ENCODE measurements at places on chromosomes 3 and 15. TPM values are rescaled to one million over a fixed set of nuclear protein-coding genes. Genes with fewer than 3 reads are reported as not detected.

GRCh38 chr3:1699361-1699920 is 399.2 kb upstream of the CNTN4 start:
- DNase-seq, result no peak
- H3K4me1 ChIP-seq, result no peaks in the 10 kb centered on the region
- H3K27me3 ChIP-seq, result no peaks in the 10 kb centered on the region
- H3K27ac ChIP-seq, result no peak overlapping the region

DNA sequence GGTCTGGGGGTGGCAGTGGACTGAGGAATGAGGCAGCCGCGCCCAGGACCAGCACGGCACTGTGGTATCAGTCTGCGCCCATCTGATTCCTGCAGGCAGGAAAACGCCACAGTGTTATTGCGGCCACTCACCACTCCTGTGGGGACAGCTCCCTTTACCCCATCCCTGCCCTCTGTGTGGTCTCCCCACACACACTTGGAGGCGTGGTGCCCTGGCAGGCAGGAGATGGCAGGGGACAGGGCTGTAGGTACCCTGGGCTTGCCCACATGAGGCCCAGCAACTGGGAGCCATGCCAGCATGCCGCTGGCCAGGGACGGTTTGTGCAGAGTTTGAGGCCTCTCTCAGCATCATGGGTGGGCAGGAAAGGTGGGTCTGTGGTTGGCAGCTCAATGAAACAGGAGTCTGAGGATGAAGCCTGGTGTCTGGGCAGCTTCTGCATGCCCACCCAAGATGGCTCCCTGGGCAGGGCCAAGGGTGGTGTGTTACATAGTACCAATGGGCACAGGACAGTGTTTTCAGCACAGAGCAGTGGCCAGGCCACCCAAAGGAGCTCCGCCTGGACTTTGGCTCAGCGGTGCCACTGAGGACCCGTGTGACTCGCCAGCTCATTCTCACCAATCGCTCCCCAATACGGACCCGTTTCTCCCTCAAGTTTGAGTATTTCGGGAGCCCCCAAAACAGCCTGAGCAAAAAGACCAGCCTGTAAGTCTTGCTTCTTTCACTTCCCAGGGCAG is 27.2 kb downstream of the ACAA1 start:
- DNase-seq, result no peak
- H3K27ac ChIP-seq, result no peak overlapping the region

DNA sequence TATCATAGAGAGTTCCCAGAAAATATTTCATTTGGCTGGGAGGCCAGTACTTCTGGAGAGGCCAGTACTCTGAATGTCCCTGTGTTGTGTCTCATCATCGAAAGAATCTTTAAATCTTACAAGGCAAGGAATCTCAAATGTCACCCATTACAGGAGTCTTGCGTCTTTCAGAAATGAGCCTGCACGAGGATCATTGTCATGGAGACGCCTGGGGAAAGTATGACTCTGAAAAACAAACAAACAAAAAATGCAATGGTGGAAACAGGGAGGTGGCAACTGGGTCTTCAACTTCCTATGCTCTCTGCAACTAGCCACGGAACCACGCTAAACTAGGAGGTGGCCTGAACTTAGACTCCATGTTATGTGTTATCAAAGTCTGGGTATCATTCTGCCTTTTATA is 804.6 kb downstream of the EPHA3 start:
- H3K36me3 ChIP-seq, result no peaks in the 10 kb centered on the region
- H3K27ac ChIP-seq, result no peak overlapping the region
- no peak overlapping the region for H3K4me3 ChIP-seq
- H3K4me1 ChIP-seq, result no peaks in the 10 kb centered on the region

DNA sequence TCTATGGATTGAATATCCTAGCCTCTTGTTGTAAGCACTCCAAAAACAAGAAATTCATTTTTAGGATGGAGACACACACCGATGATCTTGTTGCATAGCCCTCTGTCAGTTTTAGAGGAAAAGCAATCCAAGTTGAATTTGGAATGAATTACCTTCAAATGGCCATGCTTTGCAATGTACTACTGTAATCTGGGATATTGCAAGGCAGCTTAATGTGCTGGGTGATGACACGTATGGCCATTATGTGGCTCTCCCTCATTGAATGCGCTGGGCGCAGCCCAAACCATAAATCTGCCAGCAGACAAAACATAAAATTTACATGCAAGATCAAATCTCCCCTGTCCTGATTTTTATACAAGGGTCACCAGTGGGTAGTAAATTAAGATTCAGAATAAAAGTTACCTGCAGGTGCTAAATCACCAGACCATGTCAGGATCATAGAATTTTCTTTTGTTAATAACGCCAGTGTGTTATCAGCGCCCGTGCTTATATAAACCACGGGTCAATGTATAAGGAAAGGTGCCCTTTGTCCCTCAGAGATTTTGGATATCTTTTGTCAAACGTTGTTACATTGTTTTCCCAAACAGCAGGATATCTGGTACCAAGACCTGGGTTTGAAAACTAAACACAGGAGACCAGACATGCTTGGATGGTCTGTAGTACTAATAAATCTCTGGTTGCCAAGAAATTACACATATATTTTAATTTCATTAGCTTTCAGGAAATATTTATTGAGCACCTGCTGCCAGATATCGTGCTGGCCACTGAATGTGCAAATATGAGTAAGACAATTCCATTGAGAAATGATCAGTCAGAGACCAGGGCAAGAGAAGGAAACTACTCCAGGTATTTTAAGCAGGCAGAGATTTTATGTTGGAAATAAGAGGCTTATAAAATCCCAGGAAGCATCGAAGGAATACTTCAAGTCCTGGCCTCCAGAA is 237.1 kb downstream of the EBLN2 start:
- no peaks in the 10 kb centered on the region for H3K27me3 ChIP-seq
- no peak for DNase-seq
- H3K4me1 ChIP-seq, result no peaks in the 10 kb centered on the region
- H3K27ac ChIP-seq, result no peak overlapping the region
- no peaks in the 10 kb centered on the region for H3K36me3 ChIP-seq
- no peak overlapping the region for H3K4me3 ChIP-seq

GRCh38 chr15:82763361-82764116 is 42.3 kb downstream of the FSD2 start:
- H3K4me1 ChIP-seq, result no peaks in the 10 kb centered on the region
- DNase-seq, result no peak
- no peak overlapping the region for H3K27ac ChIP-seq
- no peaks in the 10 kb centered on the region for H3K27me3 ChIP-seq
- H3K36me3 ChIP-seq, result peaks cover 4% of the 10 kb centered on the region

DNA sequence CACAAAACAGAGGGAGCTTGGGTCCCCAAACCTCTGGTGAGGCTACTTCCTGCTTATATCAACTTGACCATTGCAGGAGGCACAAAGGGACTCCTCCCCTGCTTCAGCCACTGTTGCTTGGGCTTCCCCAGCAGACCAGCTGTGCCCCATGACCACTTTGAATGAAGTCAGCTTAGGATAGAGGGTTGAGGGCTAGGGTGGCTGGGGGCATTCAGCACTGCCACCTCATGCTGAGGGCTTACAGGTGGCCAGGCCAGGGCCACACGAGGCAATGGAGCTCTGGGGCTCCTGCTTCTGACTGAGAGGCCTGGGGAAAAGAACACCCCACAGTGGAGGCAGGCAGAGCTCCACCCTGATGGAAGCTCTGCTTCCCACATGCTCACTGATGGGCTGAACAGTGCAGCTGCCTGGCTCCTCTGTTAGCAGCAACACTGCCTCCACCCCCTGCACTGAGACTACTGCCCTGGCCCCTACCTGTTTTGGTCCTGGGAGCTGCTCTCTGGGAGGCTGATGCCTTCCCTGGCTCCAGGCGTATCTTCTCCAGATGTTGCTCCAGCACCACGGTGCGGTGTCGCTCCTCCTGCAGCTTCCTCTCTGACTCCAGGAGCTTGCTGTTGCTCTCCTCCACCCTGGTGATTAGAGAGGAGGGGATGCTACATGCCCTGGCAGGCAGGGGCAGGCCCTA is 10.2 kb upstream of the HHATL start:
- no peak overlapping the region for H3K4me3 ChIP-seq
- no peaks in the 10 kb centered on the region for H3K27me3 ChIP-seq
- no peak for DNase-seq
- no peaks in the 10 kb centered on the region for H3K36me3 ChIP-seq
- H3K4me1 ChIP-seq, result no peaks in the 10 kb centered on the region

GRCh38 chr3:100588251-100588650 is 21.1 kb upstream of the ADGRG7 start:
- DNase-seq, result no peak
- no peaks in the 10 kb centered on the region for H3K27me3 ChIP-seq
- no peak overlapping the region for H3K4me3 ChIP-seq

DNA sequence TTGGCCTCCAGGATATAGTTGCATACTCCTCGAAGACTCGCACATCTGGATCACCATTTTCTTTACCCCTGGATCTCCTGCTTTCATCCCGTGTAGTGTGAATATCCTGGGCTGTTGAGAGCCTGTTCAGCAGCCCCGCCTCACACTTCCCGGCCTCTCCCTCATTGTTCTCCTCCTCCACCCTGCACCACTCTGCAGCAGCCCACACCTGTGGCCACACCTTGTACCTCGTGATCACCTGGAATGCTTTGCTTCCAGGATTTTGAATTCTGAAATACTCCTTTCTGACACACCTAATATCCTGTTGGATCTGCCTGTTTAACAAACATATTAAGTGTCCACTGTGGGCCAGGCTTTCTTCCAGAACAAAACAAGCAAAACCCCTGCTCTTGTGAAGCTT is 14.4 kb downstream of the ABHD17C start:
- no peaks in the 10 kb centered on the region for H3K4me1 ChIP-seq
- no peaks in the 10 kb centered on the region for H3K36me3 ChIP-seq
- DNase-seq, result no peak

GRCh38 chr3:150775001-150775599 is 12.1 kb upstream of the SIAH2 start:
- no peak overlapping the region for H3K4me3 ChIP-seq
- H3K27me3 ChIP-seq, result no peaks in the 10 kb centered on the region
- H3K4me1 ChIP-seq, result peaks cover 19% of the 10 kb centered on the region
- DNase-seq, result no peak
- no peaks in the 10 kb centered on the region for H3K36me3 ChIP-seq

DNA sequence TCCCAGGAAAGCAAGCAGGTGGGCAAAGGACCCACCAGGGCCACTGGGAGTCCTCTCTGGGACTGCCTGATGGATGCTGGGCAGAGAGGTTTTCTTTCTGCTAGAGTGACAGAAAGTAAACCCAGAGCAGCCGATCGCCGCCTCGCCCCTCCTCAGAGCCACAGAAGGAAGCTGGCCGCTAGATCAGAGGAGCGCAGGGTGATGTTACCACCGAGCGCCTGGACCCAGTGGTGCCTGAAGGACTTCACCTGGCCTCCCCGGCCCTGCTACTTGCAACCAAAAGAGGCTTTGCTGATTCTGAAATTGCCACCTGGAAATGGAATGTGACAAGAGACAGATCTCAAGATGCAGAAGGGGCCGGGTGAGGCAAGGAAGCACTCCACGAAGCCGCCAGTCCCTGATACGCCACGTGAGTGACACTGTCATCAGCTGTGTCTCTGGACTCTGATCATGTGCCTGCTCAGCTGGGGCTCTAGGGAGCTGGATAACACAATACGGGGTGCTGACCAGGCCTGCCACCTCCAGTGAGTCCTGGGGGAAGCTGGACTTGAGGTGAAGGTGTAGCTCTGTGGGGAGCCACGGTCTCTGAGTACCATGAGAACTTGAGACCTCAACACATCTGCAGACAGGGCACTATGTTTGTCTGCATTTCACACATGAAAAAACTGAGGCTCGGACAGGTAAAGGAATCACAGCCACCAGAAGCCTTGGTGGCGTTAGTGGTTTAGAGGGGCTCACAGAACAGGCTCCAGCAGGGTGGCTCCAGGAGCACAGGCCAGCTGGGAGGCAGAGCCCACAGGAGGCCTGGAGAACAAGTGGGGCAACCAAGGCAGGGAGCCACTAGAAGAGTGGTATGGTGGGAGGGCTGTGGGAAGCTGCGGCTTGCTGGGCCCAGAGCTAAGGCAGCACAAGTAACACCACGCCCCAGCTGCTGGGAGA is 137.9 kb upstream of the PRR20G start:
- H3K4me3 ChIP-seq, result no peak overlapping the region
- H3K36me3 ChIP-seq, result no peaks in the 10 kb centered on the region
- H3K27me3 ChIP-seq, result peaks cover 2% of the 10 kb centered on the region
- H3K4me1 ChIP-seq, result no peaks in the 10 kb centered on the region
- peak; percentile 30 for DNase-seq

DNA sequence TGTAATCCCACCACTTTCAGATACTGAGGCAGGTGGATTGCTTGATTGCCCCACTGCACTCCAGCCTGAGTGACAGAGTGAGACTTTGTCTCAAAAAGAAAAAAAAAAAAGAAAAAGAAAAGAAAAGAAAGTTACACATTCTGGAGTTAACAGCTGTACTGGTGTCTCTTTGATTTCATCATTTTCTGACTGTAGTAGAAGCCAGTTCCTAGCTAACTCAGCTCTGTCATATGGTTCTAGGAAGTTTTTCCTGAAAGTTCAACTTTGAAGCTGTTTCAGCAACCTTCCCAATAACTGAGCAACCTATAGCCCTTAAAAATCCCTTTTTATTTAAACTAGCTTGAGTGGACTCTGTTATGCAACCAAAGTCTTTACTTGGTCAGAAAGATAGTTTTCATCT is 104.6 kb upstream of the STRIT1 start:
- H3K27me3 ChIP-seq, result no peaks in the 10 kb centered on the region
- H3K27ac ChIP-seq, result no peak overlapping the region
- no peak for DNase-seq

GRCh38 chr3:66348704-66349103 is 127.9 kb downstream of the SLC25A26 start:
- peaks cover 7% of the 10 kb centered on the region for H3K4me1 ChIP-seq
- peaks cover 7% of the 10 kb centered on the region for H3K36me3 ChIP-seq
- no peak for DNase-seq
- no peak overlapping the region for H3K27ac ChIP-seq

DNA sequence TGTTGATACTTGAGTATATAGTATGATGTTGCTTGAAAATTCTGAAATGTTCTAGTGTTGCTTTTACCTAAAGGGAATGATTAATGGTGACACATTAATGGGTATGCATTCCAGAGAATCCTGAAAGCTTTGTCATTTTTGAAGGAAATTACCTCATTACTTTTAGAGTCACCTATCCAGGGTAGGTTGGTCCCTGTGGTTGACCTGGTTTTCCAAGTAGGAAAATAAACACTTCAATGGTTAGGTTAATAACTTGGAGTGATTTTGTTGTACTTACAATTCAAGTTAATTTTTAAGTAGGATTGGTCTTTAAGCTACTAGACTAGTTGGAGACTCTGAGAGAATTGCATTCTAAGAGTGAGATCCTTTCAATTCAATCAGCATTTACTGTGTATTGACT is 31.0 kb downstream of the MITF start:
- H3K27ac ChIP-seq, result no peak overlapping the region
- no peaks in the 10 kb centered on the region for H3K4me1 ChIP-seq
- no peaks in the 10 kb centered on the region for H3K27me3 ChIP-seq
- no peak overlapping the region for H3K4me3 ChIP-seq
- DNase-seq, result no peak

IQGAP1 gene
- 50.1 TPM for total RNA-seq

C2CD4A gene
- not detected for total RNA-seq

GOLGA6L7 gene
- total RNA-seq, result not detected

APOD gene
- total RNA-seq, result not detected

PLA2G4D gene
- total RNA-seq, result not detected

TGM4 gene
- total RNA-seq, result not detected

FOXB1 gene
- not detected for total RNA-seq

HCN4 gene
- not detected for total RNA-seq

UBE2E2 gene
- total RNA-seq, result 27.8 TPM

GRIP2 gene
- 0.05 TPM for total RNA-seq
